ENCODE measurements at places on chromosomes 3 and 15. TPM values are rescaled to one million over a fixed set of nuclear protein-coding genes. Genes with fewer than 3 reads are reported as not detected.

Gene MORC1
- total RNA-seq, result not detected

- DNase-seq, result no peak
- H3K27me3 ChIP-seq, result no peaks in the 10 kb centered on the region
- no peaks in the 10 kb centered on the region for H3K36me3 ChIP-seq
- peaks cover 19% of the 10 kb centered on the region for H3K4me1 ChIP-seq
Measured at GRCh38 chr3:148605521-148605920, 92.2 kb upstream of the AGTR1 start.

DNA sequence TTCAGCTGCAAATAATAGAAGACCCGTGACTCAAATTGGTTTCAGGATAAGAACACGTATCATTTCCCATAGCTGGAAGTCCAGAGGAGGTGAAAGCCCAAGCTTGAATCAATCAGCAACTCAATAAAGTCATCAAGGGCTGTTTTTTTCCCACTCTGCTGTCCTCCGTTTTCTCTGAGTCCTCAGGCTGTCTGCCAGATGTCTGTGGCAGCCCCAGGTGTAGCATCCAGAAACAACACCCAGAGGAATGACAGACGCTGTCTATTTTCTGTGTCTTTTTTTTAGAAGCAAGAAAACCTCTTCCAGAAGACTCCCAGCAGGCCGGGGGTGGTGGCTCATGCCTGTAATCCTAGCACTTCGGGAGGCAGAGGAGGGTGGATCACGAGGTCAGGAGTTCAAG is 204.4 kb downstream of the FAM43A start:
- no peaks in the 10 kb centered on the region for H3K4me1 ChIP-seq
- no peaks in the 10 kb centered on the region for H3K27me3 ChIP-seq
- peaks cover 7% of the 10 kb centered on the region for H3K36me3 ChIP-seq
- DNase-seq, result no peak

- peaks cover 6% of the 10 kb centered on the region for H3K4me1 ChIP-seq
- H3K4me3 ChIP-seq, result no peak overlapping the region
- DNase-seq, result no peak
- no peak overlapping the region for H3K27ac ChIP-seq
Measured at GRCh38 chr3:153266619-153267018, 104.6 kb downstream of the RAP2B start.
